ENCODE measurements at places on chromosomes 7 and 10.
A peak's percentile ranks its signal among the peaks of the same experiment; 100 is the strongest.

DNA sequence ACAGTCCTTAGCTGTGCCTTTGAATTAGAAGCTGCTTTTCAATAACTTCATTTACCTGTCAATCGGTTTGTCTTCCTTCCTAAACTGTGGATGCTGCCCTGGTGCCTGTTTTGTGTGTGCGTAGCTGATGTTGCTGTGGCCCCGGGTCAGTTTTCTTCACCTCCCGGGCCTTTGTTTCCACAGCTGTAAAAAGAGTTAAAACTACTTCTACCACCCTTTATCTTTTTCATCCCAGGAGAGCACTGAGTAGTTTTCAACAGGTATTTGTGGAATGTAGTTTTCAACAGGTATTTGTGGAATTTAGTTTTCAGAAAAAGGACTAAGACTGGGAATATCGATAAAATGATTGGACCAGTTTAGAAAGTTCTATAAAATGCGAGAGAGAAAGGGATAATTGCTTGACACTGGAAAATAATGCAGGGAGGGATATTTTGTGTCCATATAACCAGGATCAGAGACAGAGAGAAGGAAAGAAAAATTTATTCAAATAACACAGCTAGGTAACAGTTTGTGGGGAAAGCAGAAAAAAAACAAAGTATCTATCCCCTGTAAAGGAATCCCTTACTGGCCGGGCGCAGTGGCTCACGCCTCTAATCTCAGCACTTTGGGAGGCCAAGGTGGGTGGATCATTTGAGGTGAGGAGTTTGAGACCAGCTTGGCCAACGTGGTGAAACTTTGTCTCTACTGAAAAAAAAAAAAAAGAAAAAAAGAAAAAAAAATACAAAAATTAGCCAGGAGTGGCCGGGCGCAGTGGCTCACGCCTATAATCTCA, 15.9 kb upstream of the IGF2BP3 start:
- DNase-seq: no peak

DNA sequence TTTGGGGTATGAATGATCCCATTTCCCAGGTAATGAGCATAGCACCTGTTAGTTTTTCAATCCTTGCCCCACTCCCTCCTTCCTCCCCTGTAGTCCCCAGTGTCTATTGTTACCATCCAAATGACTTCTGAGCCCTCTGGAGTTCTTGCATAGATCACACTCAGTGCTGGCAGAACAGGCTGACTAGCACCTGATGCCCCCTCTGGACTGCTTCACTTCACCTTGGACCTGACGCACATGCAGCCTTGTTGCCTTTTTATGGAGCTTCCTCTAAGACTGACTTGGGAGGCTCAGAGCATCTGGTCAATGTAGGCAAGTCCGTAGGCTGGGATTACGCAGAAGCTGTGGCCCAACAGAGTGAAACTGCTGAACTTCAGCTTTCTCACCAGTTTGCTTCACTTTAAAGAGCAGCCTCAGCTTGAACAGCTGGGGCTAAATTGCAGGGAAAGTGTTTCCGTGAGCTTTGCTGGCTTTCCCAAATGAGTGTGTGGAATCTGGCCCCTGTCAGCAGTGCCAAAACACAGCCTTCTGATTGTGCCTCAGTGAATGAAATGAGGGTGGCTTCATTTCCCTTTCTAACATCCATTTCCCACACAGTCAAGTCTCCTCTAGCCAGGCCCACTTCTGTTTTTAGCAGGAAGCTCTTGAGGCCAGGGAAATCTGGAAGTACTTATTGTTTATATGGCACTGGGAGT, 48.5 kb downstream of the NXPH1 start:
- DNase-seq: no peak

DNA sequence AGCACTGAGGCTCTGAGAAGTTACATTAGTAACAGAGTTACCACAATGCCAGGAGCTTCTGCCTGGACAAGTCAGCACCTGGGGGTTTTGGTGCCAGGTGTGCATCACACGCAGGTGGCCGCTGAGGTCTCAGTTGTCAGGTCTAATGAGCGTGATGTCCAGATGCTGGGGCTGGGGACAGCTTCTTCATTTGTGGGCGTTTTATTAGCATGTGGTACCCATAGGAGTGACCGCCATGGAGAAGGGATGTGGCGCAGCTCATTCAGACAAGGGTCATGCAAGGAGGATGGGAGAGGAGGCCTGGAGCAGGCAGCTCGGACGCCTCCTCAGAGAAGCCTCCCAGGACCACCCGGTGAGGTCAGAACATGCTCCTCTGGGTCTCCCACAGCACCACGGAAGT, 27.8 kb downstream of the FAM241B start:
- DNase-seq: no peak

GRCh38 chr7:139600306-139600705, 76.8 kb downstream of the CLEC2L start:
- no peak for DNase-seq

DNA sequence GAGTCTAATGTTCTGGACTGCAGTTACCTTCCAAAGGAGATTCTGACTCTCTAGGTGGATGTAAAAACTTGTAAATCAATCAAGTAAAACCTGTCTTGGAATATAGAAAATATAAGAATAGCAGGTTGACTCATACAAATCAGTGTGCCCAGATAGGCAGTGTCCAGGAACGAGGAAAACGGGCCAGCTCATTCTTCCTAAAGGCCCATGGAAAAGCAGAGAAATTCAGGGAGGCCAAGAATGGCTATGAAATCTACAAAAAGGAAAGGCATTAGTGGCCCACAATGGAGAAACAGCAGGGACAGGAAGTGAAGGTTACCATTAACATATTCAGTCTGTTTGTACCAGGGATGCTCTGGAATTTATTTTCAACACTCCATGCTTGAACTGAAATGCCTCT, 14.9 kb downstream of the GLI3 start:
- DNase-seq: no peak

- no peak for DNase-seq
These were observed 57.6 kb downstream of the RNLS start for GRCh38 chr10:88525371-88526069.

DNA sequence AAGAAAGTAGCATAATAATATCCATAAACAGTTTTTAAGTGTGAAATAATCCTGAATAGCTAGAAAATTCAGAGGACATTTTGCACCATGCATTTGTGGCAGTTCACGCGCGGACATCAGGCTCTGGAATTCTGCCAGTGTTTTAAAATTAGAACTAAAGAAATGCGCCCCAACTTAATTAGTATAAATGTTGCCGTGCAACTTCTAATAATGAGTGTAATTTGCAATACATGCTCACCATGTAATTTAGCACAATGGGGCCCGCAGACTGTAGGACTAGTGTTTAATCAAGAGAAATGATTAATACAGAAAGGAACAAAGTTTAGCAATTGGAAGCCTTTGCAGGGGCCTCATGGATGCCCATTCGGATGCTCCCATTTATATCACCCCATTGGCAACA, 96.6 kb downstream of the PTPRE start:
- no peak for DNase-seq

GRCh38 chr7:45524445-45524844, 49.7 kb upstream of the ADCY1 start:
- DNase-seq: no peak

- no peak for DNase-seq
These were observed 246.2 kb upstream of the PPP2R2D start for GRCh38 chr10:131654471-131655087.

- no peak for DNase-seq
These were observed 303.6 kb upstream of the AKR1E2 start for GRCh38 chr10:4522296-4523000.

GRCh38 chr7:2120251-2120660, 112.5 kb downstream of the MAD1L1 start:
- peak; percentile 91 for DNase-seq

DNA sequence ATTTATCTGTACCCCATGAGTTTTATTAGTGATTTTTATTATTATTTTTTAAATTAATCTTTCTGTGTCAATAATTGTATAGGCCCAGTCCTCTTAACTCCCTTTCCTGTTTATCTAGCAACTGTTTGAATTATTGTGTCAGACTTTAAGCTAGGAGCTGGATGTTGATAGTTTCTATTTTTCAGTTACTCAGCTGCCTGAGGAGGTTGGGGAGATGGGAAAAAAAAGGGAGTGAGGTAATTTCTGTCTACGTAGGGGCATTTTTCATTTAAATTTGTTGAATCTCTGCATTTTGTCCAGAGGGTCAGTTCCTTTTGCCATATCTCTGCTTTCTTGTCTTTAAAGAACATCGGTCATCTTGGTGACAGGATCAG, 5.0 kb upstream of the ZNF518A start:
- no peak for DNase-seq

DNA sequence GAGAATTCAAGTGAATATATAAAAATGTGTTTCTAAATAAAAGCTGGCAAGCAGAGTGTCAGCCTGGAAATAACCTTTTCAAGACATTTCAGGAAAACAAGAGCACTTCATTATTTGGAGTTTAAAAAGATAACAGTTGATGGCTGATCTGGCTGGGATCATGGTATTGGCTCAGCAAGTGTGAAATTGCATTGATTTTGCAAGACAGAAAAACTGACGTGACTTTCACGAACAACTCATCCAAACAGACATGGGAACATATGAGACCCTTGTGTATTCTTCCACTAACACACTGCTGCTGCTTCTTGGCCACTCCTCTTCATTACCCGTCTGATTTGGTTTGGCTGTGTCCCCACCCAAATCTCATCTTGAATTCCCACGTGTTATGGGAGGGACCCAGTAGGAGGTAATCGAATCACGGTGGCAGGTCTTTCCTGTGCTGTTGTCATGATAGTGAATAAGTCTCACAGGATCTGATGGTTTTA, 108.5 kb downstream of the RAB18 start:
- DNase-seq: no peak

DNA sequence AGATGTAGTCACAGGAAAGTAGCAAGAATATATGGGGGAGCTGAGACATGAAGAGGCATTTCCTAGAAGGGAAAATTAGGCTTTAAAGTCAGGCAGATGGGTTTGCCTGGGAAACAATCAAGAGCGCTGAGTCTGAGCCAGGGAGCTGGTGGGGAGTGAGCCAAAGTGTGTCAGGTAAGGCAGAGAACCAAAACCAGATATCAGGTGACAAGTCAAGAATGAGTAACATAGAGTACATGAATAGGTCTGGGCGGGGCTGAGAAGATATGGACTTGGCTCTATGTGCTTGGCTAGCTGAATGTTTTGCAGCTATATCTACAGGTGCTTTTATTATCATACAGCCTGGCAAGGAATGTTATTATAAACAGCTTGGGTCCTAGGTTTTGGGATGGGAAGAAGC, 49.3 kb downstream of the GPR141 start:
- DNase-seq: no peak

- DNase-seq: peak; percentile 42
These were observed 242.5 kb downstream of the VTI1A start for GRCh38 chr10:112689327-112690072.

- peak; percentile 95 for DNase-seq
These were observed 82.2 kb downstream of the PIK3CG start for GRCh38 chr7:106947244-106947728.

GRCh38 chr10:132816718-132817117, 30.8 kb upstream of the NKX6-2 start:
- no peak for DNase-seq

GRCh38 chr7:45714521-45714820, 140.3 kb downstream of the ADCY1 start:
- DNase-seq: no peak

GRCh38 chr10:124217906-124218804, 124.8 kb upstream of the CHST15 start:
- no peak for DNase-seq

- DNase-seq: peak; percentile 15
These were observed at the start of gene ARHGAP22 for GRCh38 chr10:48604991-48605508. Gene ARHGAP22 (minus strand): TSS chr10:48605073. CDS start chr10:48604796, 277 bp downstream.

DNA sequence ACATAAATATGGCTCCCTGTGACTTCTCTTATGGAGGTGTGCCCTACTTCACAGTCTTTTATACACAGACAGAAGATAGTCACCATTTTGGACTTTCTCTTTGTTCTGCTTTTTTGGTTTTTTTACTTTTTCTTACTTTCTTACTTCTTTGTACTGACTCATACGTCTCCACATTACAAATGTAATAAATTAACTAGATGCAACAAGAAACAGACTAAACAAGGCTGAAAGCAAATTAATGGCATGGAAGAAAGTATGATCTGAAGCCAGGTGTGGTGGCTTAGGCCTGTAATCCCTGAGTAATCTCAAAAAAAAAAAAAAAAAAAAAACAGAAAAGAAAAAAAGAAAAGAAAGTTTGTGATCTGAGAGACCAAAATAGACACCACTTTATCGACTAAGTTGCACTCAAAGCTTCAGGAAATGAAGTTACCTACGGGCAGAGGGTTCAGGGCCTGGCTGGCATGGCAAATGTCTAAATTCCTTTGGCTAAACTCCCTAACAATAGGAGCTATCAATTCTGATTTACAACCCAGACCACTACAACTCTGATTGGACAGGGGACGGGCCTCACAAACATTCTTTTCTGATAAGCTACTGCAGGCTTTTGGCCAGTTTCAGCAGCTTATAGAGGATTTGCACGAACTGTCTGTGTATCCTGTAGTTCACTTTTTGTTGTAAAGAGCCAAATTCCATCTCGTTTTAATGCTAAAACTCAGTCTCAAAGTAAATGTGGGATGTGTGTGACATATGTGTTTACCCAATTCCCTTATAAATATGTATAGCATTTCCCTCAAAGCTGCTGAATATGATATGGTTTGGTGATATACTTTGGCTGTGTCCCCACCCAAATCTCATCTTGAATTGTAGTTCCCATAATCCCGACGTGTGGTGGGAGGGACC, 129.1 kb downstream of the SEPTIN14 start:
- no peak for DNase-seq

DNA sequence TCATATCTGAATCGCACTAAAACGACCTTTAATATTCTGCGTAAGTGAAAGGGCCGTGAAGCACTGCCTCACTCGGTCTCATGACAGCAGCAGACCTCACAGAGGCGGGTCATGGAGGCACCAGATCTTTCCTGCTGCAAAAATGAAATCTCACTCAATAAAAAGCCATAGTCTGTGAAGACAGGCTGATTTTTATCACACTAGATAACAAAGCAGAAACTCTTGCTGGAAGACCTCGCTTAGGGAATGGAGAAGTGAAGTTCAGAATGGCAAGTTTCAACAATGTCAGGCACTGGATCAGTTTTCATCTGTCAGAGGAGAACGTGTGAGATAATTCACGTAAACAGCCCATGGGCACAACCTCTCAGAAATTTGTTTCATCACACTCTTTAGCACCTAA, 8.0 kb downstream of the SEPHS1 start:
- peak; percentile 31 for DNase-seq

- DNase-seq: no peak
These were observed 10.4 kb downstream of the CHRM2 start for GRCh38 chr7:136878878-136879277.

GRCh38 chr10:43094085-43094484, 17.2 kb downstream of the RET start:
- no peak for DNase-seq
